Fibroblast of skin of right biceps (primary cell): ENCODE measurements at places on chromosomes 4 and X.
A peak's percentile ranks its signal among the peaks of the same experiment; 100 is the strongest.

GRCh38 chr4:38314663-38315062 lies 349.3 kb upstream of the KLF3 start:
- DNase-seq = no peak

- DNase-seq = peak; percentile 58
Measured at GRCh38 chrX:109463784-109464183, 18.1 kb downstream of the GUCY2F start.

DNA sequence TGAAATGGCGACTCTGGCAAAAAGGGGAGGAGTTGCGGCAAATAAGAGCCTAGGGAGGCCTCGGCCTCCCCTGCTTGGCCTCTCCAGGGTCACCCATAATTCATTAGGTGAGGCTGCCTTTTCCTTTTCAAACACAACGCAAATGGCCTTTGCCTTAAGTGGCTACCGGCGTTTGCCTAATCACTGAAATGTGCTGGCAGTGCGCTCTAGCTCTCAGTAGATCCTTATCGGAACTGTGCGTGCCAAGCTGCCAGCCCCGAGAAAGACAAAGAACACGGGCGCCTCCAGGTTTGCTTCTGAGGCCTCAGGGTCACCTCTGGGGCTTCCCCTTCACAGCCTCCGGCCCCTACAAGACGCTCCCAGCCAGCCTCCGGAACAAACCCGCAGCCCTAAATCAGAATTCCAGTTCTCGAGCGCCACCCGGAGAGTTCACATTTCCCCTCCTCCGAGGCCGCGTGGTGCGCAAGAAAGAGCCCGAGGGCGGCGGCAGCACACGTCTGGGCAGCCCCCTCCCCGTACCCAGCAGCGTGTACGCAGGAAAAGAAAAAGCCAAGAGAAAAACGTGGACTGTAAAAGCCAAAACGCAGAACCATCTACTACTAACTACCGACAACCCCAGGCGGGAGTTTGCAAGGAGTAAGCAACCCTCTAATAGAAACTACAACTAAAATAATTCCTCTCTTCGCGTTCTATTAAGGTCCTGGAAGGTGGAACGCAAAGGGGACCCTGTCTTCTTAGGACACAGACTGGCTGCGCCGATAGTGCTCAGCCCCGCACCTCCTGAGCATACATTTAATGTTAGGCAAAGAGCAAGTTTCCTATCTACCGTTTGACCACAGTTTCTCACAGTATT lies 76.5 kb upstream of the BCOR start:
- DNase-seq = peak; percentile 47

DNA sequence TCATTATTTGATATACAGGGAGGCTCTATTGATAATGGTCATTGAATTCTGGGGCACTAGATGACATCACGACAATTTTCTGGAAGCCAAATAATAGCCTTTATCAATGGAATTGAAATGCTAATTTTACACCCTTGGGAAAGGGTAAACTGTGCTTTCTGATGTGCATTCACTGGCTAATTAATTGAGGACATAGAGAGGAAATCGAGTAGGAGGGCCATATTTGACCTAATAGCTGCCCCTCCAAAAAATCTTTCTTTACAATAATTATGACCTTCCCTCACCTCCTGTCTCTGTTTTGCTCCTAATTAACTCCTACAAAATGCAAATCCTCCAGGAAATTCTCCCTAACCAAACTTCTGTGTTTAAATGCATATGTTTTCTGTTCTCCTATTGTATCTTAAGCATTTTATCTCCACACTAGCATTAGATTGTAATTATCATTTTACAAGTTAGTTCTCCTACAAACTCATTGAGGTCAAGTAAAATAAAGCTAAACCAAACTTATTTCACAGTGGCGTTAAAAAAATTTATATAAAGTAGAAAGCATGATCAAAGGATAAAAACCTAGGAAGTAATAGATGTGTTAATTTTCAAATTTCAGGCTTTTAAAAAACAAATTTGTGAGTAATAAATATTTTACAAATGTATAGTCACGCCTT lies 1414.0 kb upstream of the AGA start:
- DNase-seq = no peak

GRCh38 chr4:168522356-168522755 lies 25.5 kb downstream of the PALLD start:
- no peak for DNase-seq

DNA sequence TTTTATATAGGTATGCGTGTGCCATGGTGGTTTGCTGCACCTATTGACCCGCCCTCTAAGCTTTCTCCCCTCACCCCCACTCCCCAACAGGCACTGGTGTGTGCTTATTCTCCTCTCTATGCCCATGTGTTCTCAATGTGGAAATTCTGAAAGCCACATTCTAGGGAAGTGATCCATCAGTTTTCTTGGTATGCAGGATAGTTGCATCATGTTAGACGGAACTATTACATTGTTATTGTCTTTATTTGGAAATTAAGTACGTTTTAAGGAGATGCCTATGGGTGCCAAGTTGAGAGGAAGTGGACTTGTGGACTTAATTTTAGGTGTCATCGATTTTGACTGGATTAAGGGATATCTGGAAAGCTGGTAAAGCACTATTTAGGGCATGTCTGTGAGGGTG lies 204.6 kb downstream of the RBM46 start:
- peak; percentile 49 for DNase-seq

DNA sequence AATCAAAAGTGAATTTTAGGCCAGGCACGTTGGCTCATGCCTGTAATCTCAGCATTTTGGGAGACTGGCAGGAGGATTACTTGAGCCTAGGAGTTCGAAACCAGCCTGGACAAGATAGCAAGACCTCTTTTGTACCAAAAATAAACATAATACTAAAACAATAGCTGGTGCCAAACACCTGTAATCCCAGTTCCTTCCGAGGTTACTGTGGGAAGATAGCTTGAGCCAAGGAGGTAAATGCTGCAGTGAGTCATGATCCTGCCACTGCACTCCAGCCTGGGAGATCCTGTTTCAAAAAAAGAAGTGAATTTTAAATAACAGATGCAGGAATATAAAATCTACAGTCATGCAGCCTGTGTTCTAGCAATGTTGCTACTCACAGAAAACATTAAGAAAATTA lies 488.3 kb downstream of the PPARGC1A start:
- no peak for DNase-seq

- no peak for DNase-seq
Measured at GRCh38 chr4:186553717-186554116, 1.6 kb downstream of the MTNR1A start.

DNA sequence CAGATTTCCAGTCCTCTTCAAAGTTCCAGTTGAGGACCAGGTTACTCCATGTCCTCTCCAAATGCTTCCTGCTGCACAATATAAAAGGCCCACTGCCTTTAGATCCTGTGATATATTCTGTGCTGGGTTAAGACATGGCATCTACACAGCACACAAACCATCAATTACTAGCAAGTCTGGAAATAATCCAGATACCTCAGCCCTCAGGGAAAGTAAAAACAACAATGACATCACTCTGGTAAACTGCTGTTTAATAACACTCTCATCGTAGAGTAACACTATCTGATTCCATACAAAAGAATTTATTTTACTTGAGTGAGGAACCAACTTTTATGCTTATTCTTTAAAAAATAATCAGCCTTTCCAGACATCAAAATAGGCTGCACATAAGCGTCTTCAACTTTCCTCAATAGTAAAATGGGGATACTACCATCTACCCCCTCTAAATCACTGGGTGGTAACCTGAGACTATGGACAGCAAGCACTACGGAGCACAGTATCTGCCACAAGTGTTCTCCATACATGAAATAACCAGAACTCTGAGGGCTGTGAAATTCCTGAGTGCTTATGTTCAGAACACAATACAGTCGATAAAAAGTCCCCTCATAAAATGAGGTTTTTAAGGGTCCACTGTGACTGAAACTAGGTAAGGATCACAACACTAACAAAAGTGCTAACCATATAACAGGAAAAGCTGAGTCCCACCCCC lies 53.4 kb downstream of the ABCG2 start:
- DNase-seq = peak; percentile 82

GRCh38 chr4:96175871-96176270 lies 336.0 kb downstream of the PDHA2 start:
- DNase-seq = no peak

DNA sequence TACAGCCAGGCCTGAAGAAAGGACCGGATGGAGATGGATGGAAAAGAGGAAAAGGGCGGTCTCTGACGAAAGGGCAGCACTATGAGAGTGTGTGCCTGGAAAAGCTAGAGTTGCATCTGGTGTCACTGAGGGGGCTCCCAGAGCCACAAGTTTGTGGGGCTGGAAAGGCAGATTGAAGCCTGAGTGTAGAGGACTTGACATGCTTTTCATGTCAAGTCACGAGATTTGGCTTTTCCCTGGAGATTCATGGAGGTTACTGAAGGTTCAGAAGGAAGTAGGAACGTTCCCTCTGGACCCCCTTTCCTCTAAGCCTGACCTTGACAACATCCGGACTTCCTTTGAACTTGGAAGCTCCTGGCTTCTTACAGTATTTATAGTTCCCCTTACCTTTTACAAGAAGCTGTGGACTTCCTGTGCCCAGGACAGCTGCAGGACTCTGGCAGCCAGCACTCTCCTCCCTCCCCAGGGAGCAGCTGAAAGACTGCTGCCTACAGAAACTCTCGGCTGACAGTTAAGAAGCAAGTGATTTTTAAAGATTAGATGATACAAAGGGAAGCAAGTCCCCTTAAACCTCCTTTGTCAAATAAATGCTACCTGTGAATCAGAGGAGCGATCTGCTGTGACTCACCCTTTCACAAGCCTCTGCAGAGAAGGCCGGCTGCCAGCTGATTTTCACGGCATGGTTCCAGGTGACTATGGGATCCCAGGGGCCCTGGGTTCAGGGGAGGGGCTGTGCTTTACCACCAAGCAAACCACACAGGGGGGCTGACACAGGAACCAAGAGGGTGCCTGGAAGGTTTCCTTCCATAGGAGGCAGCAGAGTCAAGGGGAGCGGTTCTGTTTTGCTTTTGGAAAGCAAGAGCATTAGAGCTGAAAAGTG lies 72.9 kb upstream of the STIM2 start:
- peak; percentile 76 for DNase-seq

DNA sequence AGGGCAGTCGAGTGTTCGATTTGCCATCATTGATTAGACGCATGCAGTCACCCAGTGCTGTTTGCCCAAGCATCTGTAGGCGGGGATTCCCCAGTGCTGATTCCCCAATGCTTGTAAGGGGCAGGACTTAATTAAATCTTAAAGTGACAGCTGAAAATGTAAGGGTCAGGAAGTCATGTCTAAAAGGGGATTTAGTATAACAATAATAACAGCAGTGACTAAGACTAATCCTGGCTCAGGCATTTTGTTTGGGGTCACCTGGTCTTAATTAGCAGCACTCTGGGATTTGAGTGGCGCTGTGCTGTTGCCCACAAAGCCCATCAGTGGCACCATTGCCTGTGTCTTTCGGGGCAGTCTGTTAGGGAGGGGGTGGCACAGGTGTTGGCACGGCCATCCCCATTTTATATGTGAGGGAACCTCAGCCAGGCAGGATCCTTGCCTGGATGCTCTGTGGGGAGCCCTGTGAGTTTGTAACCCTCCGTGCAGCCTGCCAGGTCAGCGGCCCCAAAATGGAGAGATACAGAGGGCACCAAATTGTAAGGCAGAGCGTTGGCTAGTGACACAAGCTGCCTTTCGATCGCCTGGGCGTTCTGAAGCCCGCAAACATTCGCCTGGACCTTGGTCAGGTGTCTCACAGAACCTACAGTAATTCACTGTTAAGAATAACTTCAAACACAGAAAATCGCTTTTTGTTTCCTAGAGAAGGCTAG lies 146.7 kb downstream of the TBL1X start:
- peak; percentile 44 for DNase-seq

GRCh38 chrX:155923200-155923599 lies 42.1 kb downstream of the VAMP7 start:
- DNase-seq = no peak

- no peak for DNase-seq
Measured at GRCh38 chrX:96204928-96205327, 479.7 kb upstream of the DIAPH2 start.

DNA sequence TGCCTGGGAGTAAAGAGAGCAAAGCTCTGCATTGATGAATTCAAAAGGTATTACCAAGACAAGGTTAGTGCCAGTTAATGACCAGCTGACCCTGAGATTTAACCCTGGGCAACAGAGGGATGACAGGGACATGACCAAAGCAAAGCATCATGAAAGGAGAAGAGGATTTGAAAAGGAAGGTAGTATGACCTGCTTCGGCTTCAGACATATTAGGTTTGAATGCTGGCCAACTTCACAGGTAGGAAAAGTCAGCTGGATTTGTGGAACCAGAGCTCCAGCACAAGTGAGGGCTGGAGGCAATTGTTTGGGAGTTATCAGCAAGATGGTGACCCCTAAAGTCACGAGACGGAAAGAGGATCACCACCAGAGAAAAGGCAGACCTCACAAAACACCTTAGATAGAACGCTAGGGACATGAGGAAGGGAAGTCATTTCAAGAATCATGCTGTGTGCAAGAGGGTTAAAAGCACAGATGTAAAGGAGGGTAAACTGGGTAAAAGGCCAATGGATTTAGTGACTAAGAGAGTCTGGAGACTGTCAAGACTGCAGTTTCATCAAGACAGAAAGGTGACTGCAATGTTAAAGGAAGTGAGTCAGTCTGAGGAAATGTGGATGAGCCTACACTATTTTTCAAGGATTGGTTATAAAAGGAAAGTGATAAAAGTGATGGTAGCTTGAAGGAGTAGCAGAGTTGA lies 45.6 kb downstream of the SH3RF1 start:
- peak; percentile 97 for DNase-seq

DNA sequence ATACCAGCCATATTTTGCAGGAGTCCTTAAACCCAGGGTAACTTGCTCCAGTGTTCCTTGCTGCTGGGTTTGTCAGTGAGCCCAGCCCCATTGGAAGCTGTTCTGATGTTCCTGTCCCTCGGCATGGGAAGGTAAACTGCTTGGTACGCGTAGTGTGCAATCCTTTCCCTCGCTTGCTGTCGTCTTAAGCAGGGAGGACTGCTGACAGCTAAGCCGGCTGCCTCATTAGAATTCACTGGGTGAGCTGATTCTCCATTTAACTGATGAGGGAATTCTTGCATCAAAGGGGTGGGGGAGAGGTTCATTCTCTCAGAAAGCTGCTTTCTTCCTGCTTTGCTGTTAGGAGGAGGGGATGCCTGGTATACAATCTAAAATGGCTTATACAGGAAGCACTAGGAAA lies 164.6 kb downstream of the MID1IP1 start:
- no peak for DNase-seq

GRCh38 chr4:165922747-165923146 lies 49.7 kb downstream of the TLL1 start:
- DNase-seq = no peak

GRCh38 chr4:1323635-1324442 lies 23.2 kb upstream of the UVSSA start:
- peak; percentile 88 for DNase-seq

DNA sequence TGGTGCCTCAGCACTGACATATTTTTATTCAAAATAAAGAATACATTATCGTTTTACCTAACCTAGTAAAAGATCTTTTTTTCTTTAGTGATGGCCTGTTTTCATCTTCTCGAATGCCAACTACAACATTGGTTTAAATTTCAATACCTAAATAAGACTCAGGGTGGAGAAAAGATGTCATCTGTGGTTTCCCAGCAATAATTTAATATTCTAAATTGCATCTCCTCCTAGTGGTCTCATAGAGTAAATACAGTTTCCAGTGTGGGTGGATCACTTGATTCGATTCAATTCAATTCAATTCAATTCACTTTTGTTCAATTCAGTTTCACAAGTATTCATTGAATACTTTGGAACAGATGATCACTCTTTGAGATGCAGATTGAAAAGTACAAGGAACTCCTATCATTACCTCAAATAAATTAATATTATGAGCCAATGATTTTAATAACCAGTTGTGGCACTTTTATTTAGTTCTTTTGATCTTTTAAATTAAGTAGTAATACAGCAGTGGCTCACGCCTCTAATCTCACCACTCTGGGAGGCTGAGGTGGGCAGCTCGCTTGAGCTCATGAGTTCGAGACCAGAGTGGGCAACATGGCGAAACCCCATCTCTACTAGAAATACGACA lies 427.2 kb downstream of the FAT4 start:
- DNase-seq = peak; percentile 42

GRCh38 chr4:77852892-77853495 lies 9.6 kb upstream of the MRPL1 start:
- no peak for DNase-seq
